ENCODE measurements at places on chromosomes 16 and 17.

DNA sequence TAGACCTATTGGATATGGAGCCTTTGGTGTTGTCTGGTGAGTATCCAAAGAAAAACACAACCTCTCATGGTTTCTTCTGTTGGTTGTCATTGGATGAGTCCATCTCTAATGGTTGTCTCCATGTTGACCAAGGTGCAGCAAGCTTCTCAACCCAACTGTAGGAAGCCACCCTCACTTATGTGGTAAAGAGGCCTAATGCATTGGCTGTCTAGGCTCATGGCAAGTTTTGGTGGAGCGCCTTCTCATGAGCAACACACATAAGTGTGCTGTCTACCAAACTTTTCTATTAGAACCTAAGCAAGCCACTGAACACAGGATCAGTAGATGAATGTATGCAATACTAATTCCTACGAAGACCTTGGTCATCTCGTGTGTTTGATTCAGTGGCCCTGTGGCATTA lies 819 bp downstream of the NLK start:
- DNase-seq, result no peak

DNA sequence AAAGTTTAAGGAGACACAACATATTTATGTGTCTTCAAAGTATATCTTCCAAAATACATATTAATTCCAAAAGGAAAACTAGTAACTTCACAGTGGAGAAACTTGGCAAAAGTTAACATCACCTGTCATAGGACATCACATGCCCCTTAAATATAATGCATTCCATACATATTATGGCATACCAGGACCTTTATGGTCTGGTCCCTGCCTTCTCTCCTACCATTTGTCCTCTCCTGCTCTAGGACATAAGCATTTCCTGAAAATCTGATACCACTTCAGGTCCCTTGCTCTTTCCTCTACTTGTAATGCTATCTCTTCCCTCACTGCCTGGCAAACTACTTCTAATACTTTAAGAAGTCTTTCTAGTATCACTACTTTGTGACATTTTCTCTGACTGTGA lies 168.1 kb upstream of the RBL2 start:
- DNase-seq, result no peak

DNA sequence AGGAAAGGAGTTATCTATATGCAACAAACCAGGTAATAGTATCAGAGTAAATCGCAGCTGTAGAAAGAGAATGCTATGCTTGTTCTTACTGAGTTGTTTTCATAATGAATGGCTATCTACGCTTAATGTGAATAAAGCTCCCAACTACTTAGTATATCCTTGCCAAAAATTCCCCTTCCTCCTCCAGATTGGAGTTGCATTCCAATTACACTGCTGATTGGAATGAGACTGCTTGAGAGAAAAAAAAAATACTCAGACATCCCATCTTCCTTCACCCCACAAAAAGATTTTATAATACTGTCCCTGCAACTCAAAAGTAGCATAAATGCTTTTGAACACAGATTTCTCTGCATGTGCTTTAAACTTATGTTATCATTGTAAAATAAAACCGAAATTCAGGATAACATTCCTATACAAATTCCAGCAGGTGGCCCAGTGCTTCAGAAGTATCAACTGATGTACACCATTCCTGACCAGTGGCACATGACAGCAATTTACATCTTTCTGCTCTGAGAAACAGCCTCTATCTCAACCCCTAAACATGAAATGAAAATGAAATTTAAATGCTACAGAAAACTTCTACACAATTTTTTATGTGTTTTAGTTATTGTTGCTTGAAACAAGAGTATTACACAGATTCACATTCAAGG lies 47.0 kb downstream of the SMURF2 start:
- no peak for DNase-seq

DNA sequence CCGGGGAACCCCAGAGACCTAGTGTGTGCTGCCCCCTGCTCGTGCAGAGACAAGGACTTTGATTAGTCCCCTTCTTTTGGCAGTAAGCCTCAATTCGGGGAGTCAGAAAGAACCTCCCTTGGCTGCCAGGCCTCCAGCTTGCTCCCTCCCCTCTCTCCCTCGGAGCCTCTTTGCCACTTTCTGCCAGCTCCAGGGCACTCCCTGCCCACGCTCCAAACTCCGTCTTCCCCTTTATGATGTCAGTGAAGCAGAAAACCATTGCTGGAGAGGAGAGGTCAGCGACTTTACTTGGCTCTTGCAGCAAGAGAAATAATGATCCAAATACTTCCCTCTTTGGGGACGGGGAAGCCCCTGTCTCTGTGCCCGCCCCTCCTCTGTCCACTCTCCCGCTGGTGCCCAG lies 28.1 kb downstream of the TTYH2 start:
- DNase-seq, result peak; percentile 92

- DNase-seq, result peak; percentile 60
These were observed 76.0 kb downstream of the METRNL start for GRCh38 chr17:83155128-83156121.

DNA sequence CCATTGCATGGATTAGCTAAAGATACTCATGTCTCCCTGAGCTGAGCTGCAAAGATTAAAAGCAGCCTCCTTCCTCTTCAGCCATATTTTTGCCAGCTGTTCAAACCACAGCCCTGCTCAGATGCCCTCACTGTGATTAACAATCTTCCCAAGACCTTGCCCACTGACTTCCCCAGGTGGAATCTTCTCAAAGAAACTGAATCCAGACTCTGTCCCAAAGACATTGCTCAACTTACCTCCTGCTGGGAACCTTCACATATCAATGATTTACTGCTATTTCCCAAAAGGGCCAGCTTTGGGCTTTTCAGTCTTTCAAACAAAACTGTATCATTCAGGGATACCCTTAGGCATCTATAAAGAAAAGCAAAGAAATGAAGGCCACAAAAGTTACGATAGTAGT lies 9.2 kb downstream of the C17orf67 start:
- no peak for DNase-seq

DNA sequence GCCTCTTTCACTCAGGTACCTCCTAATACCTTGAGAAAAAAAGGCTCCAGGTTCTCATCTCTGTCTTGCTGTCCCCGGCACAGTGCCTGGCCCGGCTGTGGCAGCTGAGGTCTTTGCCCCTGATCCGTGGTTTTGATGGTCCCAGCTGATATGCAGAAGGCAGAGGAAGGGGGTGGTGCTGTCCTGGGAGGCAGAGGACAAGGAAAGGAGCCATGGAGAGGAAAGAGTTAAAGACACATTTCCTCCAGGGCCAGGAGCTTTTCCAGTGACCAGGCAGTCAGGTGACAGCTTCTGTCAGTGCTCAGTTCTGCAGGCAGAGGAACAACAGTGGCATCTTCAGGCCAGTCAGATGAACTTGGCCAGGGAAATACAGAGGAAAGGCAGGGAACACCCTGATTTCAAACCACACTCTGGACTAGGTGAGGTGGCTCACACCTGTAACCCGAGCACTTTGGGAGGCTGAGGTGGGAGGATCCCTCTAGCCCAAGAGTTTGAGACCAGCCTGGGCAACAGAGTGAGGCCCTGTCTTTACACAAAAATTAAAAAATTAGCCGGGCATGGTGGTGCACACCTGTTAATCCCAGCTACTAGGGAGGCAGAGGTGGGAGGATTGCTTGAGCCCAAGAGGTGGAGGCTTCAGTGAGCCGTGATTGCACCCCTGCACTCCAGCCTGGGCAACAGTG lies 3.3 kb upstream of the COG1 start:
- DNase-seq, result peak; percentile 84

GRCh38 chr17:57954397-57955182 lies 622 bp downstream of the CUEDC1 start:
- no peak for DNase-seq

DNA sequence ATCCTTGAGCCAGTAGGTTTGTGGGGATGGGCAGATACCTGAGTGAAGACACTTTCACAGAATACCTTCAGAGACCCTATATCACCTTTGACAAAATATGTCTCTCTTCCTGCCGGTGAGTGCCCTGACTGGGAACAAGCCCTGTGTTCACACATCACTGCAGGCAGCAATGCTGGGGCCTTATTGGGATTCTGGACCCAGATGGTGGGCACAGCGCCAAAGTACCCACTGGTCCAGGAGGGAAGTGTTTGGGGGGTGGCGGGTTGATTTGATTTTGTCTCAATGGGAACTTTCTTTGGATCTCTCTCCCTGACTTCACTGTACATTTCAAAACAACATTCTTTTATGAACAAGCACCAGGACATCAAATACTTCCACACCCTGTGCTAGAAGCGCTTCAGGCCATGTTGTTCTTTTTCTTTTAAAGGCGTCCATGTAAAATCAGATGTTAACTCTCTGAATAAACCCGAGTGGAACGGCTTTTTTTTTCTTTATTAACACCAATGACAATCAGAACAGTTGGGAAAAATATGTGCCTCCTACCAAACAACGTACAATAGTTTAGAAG lies 62.4 kb upstream of the AKTIP start:
- DNase-seq, result no peak

- no peak for DNase-seq
These were observed 394.8 kb downstream of the SLC39A11 start for GRCh38 chr17:72697602-72698146.

All from inflammatory macrophage (primary cell).